Stimulated activated naive CD8-positive, alpha-beta T cell treated with anti-CD3 and anti-CD28 coated beads, Interleukin-15, Interleukin-2, amounts not matched to agents 100 U/mL and 50 U/mL, for 24 hours (primary cell): ENCODE measurements at places on chromosomes 5 and 9.

DNA sequence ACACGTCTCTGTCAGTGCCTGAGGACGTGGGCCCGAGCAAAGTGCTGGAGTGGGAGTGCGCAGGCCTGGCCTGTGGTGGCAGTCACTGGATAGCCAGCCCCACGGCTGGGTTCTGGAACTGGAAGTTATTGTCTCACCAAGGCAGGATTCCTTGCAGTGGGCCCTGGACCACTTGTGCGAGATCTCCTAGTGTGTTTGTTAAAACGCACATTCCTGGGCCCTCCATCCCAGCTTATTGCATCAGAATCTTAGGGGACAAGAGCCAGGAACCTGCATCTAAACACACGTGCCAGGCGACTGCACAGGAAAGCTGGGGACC, 26.9 kb downstream of the PTPA start:
- no peak for DNase-seq

DNA sequence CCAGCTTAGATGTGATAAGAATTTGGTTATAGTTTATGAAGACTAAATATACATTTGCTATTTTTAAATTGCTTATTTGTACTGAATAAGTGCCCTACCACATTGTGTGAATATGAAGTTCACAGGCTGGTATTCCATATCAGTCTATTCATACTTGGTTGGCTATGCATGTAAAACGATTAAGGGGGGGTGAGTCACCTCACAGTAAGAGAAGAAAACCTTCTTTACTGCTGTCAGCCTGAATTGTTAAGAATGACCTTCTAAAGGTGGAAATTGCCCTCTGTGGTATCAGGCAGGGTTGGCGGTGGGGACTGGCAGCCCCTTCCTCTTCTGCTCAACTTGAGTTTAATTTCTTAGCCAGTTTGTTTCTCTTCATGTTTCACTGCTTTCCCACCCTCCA, 127.0 kb upstream of the RPS23 start:
- no peak for DNase-seq

GRCh38 chr5:102924963-102925362, 169.9 kb downstream of the PAM start:
- DNase-seq: no peak

GRCh38 chr5:132439521-132440089, 51.0 kb downstream of the IRF1 start:
- DNase-seq: no peak

DNA sequence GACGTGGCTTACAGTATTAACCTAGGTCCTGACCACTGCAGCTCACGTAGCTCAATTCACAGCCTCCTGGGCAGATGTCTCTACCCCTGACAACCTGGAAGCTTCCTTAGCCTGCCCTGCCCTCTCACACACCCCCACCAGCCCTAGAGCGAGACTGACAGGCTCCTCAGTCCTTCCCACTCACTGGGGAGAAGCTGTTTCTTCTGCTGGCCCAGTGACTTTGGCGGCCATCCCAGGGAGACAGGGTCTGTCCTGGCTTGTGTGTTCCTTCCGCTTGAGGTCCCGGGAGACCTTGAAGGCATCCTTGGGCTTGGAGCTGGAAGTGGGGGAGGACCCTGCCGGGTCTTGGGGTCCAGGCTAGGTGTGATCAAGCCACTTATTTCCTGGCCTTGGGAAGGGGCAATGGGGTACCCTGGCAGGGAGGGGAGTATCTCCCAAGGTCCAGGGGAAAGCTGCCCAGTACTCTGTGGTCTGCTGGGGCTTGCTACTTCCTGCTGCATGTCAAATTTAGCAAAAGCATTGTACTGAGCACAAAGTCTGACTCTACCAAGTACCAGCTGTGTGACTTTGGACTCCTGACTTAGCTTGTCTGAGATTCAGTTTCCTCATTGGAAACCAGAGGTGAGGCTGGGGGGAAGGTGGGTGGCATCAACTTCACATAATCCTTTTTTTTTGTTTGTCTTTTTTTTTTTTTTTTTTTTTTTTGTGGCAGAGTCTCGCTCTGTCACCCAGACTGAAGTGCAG, 1.9 kb downstream of the MIGA2 start:
- DNase-seq: no peak

- DNase-seq: no peak
Measured at GRCh38 chr5:158212917-158213316, 354.0 kb upstream of the CLINT1 start.

DNA sequence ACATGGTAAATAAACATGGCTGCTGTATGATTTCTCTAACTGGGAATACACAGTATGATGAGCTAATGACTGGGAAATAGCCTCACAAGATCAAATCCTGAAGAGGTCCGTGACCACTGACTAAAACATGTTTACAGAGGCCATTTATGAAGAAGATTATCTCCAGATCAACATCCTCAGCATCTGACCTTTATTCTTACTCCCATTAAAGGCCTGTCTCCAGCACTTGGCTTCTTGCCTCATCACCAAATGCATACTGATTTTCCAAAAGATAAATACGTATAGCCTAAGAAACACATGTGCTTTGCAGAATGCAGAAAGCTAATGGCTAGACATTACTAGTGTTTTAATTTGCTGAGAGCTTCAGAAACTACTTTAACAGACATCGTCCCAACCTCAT, 108.0 kb upstream of the TSLP start:
- no peak for DNase-seq

DNA sequence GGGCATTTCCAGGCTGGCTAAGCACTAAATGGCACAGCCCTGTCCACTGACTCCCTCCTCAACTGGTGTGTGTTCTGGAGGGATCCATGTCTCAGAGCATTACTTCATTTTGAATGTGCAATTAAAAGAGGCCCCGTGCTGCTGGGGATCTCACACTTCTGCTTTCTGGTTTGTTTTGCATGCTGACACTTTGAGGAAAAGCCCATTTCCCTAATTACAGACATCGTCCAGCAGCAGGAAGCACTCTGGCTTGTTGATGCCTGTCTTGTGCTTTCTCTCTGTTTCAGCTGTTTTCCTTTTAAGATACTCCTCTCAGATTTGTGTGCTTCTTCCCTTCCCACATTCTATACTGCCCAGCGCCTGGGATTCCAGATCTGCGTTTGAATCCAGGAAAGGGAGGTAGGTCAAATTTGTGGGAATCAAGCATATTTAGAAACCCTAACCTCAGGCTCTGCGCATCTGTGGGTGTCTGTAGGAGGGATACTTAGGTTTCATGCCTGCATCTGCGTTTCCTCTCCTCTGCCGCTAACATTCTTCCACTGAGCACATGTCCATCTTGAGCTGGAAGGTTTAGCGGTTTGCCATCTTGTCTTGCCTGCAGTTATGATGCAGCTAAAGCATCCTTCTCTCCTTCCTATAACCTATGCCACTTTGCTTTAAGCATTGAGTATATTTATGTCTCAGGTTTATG, 25.7 kb downstream of the SYK start:
- no peak for DNase-seq

DNA sequence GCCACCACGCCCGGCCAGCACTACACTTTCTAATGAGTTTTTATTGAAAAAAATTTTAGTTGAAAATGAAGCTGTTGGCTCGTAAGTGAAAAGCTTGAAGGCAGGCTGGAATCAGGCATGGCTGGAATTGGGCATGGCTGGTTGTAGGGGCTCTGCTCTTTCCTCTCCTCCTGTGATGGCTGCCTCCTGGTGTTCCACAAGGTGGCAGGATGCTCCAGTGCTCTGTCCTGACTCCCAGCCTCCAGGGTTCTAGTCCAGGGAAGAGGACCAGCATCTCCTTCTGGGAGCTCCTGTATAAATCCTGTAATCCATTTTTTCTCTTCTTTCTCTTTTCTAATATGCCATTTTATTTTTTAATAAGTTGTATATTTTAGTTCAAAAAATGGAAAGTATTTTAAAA, 57.2 kb upstream of the DHFR start:
- no peak for DNase-seq
